ENCODE measurements at places on chromosomes 1 and 21. TPM values are rescaled to one million over a fixed set of nuclear protein-coding genes. Genes with fewer than 3 reads are reported as not detected.

- DNase-seq: no peak
Observed at GRCh38 chr1:116491700-116492357, 79.0 kb downstream of the CD58 start.

DNA sequence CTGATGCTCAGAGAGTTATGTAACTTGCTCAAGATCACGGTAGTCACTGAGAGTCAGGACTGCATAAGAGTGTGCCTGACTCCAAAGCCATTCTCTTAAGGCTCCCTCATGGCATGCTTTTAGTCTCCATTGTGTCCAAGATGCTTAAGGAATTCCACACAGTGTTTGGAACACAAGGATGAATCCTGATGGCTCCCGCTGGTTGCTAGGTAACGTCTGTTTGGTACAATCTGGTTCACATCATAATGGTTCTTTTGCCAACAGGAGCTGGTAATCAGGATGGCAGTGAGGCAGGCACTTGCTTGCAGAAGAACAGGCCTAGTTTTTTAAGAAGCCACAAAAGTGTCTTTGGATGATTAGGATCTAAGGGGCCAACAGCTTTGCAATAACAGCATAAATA, 436.5 kb upstream of the DAB1 start:
- DNase-seq: no peak

DNA sequence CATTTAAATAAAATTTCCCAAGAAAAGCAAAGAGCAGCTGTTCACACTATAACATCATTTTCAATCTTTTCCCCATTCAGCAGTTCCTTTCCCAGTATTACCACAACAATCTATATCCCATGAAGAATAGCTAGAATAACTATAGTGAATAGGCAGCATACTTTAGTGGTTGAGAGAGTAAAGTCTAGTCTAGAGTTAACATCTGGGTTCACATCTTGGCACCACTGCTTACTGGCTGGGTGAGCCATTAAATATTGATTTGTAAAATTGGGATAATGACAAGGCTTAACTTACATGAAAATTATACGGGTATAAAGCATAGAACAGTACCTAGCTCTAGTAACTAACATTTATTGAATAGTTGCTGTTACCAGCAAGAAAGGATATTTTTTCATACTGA, 14.4 kb downstream of the S100PBP start:
- DNase-seq: no peak

GRCh38 chr1:8517661-8518489, 200.0 kb downstream of the SLC45A1 start:
- DNase-seq: peak; percentile 12

- DNase-seq: no peak
Observed at GRCh38 chr1:53378932-53379661, 51.2 kb upstream of the LRP8 start.

DNA sequence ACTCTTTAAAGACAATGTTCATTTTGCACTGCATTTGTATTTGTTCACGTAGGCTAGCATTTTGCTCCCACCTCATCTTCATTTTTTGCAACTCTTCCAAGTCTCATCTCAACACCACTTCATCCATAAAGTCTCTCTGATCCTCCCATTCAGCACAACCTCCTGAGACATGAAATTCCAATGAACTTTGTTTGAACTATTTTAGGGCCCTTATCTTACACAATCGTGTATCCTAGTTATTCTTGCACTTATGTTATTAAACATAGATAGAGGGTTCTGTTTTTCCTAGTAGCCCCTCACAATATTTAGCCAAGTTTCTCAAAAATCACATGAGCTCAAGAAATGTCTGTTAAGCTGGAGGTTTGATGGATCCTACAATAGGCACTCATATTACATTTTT, 500.5 kb upstream of the ADAMTS5 start:
- DNase-seq: no peak

DNA sequence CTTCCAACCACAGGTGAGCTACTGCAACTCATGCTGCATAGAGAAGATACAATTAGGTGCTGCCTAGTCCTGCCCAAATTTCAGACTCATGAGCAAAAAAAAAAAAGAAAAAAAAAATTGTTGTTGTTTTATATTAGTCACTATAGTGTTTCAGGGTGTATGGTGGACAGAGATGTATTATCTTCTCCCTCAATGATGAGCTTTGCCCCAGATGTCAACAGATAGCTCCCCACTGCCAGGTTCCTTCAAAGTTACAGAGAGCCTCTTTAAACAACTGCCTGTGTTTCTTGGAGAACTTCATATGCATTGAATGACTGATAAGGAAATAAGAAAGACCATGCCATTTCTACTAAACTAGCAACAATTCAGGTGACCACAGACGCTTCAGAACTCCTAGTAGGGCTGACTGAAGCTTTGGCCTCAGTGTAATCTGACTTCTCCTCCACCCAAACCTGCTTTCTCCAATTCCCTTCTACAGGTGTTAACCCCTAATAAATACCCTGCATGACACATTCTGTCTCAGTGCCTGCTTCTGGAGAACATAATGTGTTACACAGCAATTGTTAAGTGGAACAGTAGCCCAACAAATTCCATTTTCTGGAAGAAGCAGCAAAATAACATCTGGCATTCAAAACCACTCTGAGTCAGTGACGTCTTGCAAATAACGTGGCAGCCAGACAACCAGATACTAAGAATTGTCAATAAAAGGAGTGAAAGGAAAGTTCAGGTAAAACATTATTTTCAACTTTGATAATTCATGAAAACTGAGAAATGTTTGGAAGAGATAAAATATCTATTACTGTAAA, 147.7 kb downstream of the CDC42BPA start:
- no peak for DNase-seq

DNA sequence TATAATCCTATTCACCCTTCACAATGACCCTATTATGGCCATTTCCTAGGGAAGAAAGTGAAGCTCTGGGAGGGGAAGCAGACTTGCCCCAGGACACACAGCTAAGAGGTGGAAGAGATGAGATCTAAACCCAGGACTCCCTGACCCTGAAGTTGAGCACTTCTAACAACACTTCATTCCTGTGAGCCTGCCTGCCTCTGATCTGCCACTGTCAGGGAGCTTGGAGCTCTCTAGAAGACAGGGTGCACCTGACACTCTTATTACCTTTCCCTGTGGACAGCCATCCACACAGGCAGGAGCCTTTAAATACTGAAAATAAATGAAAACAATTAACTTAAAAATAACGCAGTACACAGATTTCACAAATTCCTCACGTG, 599 bp downstream of the MKNK1 start:
- DNase-seq: peak; percentile 13

- DNase-seq: no peak
Observed at GRCh38 chr1:171426645-171427044, 58.7 kb upstream of the PRRC2C start.

- DNase-seq: peak; percentile 80
Observed at GRCh38 chr1:183655562-183656075, 2.5 kb upstream of the APOBEC4 start.

DNA sequence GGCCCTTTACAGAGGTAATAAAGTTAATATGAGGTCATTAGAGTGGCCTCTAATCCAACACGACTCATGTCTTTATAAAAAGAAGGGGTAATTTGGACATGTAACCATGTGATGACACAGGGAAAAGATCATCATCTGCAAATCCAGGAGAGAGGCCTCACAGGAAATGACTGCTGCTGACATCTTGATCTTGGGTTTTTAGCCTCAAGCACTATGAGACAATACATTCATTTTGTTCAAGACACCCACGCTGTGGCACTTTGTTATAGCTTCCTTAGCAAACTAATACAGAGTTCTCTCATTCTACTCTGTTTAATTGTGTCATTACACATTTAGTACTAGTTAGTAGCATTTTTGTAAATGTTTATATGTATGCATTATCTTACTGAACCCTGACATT, 64.0 kb upstream of the RUNX1 start:
- no peak for DNase-seq

ASTN1 gene
- 0.06 TPM for total RNA-seq

PGLYRP4 gene
- total RNA-seq: not detected

SLC35A3 gene
- 31.2 TPM for total RNA-seq

CAPN2 gene
- total RNA-seq: 155 TPM

SLC27A3 gene
- 11.9 TPM for total RNA-seq

ZBTB8B gene
- total RNA-seq: not detected
